CD4-positive, alpha-beta T cell treated with Interleukin-15 for 4 hours (primary cell): ENCODE measurements at places on chromosomes 12 and 14.

- DNase-seq, result no peak
Measured at GRCh38 chr12:3534511-3534910, 43.5 kb downstream of the PRMT8 start.

DNA sequence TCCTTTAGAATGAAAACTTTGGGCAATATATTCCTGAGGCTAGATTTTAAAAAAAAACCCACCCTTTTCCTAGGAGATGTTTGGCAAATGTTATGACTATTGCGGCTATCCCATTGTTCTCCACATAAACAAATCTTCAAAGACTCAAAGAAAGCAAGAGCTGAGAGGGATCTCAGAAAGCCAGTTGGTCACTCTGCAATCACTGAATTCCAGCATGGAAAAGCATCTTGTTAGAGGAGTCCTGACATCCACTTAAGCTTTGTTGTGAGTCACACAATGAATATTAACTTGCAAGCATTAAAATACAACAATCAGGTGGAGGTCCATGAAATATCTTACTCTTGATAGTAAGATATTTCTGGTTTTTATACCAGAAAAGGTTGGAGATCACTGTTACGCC lies 11.0 kb upstream of the PTPRB start:
- no peak for DNase-seq

GRCh38 chr14:38238332-38238731 lies 17.6 kb downstream of the CLEC14A start:
- no peak for DNase-seq

DNA sequence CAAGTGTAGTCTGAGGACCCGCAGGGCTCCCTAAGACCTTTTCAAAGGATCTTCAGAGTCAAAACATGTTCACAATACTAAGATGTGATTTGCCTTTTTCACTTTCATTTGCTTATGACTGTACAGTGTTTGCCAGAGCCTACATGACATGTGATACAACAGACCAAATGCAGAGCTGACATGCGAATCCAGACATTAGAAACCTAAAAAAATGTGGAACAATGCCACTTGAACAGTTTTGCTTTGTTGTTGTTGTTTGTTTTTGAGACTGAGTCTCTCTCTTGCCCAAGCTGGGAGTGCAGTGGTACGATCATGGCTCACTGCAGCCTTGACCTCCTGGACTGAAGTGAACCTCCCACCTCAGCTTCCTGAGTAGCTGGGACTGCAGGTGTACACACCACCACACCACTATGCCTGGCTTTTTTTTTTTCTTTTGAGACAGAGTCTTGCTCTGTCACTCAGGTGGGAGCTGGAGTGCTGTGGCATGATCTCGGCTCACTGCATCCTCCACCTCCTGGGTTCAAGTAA lies 5.3 kb upstream of the RAB35 start:
- peak; percentile 25 for DNase-seq

DNA sequence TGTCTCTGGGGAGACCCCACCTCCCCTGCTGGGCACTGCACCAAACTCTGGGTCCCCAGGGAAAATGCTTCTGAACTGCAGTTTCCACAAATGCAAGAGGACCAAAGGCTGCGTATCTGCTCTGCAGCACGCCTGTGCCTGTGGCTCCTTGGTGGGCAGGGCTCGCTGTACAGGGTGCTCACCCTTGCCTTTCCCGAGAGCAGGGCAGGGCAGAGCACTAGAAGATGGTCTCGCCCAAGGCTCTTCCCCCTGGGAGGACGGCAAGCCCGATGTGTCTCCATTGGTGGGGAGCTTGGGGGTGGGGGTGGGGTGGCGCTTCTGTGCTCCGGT lies 175.3 kb upstream of the RTL1 start:
- DNase-seq, result no peak

DNA sequence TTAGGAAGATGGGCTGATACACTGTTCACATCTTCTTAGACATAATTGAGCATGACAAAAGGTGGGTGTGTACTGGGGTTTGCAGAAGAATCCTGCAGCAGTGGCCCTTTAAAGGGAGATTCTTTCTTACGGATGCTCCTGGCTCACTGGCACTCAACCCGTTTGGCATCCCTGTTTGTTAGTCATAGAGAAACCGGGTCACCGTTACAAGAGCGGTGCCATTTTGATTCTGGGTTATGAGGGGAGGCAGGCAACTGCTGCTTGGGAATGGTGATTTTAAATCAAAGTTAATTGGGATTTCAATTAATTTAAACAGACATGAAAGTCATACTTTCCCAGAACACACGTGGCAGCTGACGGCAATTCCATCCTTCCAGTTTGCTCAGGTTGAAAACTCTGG lies 245.8 kb downstream of the AACS start:
- DNase-seq, result no peak

DNA sequence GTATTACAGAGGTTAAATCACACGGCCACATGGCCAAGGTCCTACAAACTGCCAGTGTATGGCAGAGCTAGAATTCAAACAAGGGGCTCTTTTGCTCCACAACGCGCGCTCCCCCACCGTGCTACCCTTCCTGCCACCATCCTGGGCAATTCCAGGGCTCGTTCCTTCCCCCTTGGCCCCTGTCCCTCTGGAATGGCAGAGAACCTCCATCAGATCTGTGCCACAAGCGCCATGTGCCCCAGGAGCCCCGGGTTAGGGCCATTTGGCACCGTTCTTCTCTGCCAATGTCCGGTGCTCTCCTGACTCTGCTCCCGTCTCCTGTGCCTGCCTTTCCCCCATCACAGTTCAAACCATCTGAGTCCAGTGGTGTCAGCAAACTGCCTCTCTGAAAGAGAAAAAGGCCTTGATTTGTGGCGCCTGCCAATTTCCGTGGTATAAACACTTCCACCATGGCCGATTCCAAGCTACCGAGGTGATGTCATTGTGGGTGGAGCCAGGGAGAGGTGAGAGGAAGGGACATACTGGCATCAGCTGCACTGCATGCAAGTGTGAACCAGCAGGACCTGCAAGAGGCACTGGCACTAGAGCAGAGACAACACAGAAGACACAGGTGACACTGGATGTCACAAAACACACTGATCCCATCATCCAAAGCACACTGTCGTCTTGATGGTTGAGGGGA lies 163.1 kb downstream of the CALM1 start:
- no peak for DNase-seq

GRCh38 chr14:26856876-26857518 lies 259.2 kb upstream of the NOVA1 start:
- DNase-seq, result no peak

- no peak for DNase-seq
Measured at GRCh38 chr14:76376878-76377734, 1.2 kb downstream of the ESRRB start.

DNA sequence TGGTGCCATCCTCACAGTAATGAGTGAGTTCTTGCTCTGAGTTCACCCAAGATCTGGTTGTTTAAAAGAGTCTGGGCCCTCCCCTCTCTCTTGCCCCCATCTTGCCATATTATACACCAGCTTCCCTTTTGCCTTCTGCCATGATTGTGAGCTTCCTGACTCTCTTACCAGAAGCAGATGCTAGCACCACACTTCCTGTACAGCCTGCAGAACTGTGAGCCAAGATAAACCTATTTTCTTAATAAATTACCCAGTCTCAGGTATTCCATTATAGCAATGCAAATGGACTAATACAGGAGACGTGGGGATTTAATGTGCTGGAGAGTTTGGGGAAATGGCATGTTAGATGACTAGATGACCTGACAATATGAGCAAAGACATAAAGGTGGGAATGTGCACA lies 12.8 kb downstream of the SLC4A8 start:
- DNase-seq, result no peak

- DNase-seq, result no peak
Measured at GRCh38 chr14:80211153-80212022, at the start of gene DIO2. Gene DIO2, minus strand, starts transcription at chr14:80211504. Its CDS starts 32 bp downstream, at chr14:80211472.

GRCh38 chr12:32901553-32901952 lies 5.0 kb upstream of the PKP2 start:
- no peak for DNase-seq

- DNase-seq, result no peak
Measured at GRCh38 chr14:74239848-74240793, 872 bp downstream of the VSX2 start.

- no peak for DNase-seq
Measured at GRCh38 chr12:122028905-122029560, 7.3 kb downstream of the BCL7A start.

DNA sequence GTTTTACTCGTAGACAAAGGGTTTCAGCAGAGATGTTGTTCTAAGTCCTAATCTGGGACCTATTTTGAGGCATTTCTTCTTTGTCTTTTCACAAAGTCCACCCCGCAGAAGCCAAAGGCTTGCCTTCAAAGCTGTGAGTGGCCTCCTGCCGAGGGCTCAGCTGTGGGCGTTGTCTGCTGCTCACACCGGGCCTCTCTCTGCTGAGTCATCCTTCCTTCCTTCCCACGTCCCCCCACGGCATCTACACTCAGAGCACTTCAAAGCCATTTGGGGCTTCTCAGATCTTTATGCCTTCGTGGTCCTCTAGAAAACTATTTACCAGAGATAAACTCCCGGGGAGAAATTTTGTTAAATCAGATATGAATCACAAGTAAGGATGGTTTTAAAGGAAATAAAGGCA lies 115.9 kb upstream of the TMPO start:
- DNase-seq, result peak; percentile 68

DNA sequence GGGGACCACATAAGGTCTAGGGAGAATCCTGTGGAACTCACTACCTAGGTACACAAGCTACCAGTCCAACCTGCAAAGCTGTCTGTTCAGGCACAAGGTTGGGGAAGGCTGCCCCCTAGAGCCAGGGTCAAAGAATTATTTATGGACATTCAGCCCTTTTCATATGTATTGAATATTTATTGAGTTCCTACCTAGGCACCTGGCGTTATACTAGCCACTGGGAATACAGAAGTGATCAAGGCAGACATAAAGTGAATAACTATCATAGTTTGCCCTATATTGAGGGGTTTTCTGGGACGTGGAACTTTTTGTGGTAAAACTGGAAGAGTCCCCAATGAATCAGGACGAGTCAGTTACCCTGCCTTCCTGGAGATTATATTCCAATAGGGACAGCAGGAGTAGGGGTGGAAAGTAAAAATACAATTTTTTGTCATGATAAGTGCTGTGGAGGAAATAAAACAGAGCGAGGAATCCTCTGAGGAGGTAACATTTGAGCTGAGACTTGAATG lies 5.8 kb upstream of the SLC48A1 start:
- DNase-seq, result peak; percentile 80

DNA sequence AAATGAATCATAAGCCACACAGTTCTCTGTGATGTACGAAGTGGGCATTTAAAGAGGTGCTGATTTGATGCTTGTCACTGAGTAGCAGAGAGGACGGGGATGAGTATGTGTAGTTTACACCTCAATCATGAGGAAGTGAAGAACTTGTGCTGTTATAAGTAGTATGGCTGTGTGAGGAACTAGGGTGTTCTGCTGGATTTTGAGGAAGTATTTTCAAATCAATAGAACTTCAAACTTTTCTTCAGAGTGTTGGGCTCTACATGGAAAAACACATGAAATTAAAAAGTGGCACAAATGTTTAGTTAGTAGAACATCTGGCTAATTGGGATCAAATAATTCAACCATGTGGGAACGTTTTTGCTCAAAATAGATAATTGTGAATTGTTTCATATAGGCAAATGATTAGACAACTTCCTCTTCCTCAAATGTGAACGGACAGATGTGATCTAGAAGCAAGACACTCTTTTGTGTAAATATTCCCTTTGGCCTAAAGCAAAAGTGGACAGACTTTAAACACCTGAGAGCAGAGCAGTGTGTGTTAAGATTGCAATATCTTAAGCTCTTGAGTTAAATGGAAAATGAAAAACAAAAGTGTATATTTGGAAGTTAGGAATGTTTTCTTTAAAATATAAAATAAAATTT lies 168.5 kb downstream of the NAV3 start:
- DNase-seq, result no peak

DNA sequence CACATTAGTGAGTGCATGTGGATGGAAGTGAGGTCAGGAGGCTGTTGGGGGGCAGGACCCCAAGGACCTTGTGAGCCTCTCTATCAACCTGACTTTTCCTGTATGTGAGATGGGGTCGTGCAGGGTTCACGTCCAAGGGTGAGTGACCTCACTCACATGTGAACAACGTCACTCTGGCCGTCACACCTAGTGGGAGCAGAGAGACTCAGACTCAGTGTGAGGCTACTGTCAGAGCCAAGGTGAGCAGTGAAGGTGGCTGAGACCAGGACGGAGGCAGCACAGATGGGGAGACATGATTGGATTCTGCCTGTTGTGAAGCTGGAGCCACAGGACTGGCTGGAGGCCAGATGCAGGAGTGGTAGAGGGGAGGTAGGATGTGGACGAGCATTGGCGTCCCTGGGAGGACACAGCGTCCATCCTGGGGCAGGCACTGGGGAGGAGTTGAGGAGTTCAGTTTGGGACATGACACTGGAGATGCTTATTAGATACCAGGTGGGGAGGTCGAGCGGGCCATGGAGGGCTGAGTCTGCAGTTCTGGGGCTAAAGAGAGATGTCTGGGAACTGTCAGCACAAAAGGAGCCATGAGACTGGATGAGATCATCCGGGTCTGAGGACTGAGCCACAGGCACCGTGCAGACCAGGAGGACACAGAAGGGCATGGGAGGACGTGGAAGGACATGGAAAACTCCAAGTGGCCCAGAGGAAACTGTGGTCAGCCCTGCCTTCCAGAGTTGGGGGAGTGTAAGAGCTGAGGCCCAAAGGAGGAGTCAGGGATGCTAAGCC lies 92.8 kb downstream of the LGMN start:
- DNase-seq, result no peak

DNA sequence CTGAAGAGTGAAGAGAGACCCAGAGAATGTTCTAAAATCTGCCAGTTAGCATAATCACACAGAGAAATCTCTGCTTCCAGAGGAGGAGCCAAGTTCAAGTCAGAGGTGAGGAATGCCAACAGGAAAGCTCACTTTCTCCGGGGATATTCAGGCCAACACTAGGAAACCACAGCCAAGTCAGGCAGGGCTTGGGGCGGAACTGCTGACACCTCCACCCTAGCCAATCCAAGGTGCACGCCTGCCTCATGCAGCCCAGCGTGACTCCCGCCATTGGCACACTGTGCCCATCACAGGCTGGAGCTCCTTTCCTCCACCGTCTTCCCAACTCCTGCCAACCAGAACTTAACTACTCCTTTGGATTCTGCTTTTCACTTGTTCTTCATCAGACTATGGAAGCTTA lies 374.3 kb upstream of the CCDC196 start:
- no peak for DNase-seq

- no peak for DNase-seq
Measured at GRCh38 chr14:51182131-51182565, 57.9 kb upstream of the TMX1 start.

GRCh38 chr12:128814411-128815261 lies 9.1 kb downstream of the SLC15A4 start:
- DNase-seq, result no peak

- no peak for DNase-seq
Measured at GRCh38 chr14:22382955-22383354, 206.1 kb downstream of the DAD1 start.

- peak; percentile 79 for DNase-seq
Measured at GRCh38 chr14:31127690-31128089, 79.9 kb downstream of the HECTD1 start.

GRCh38 chr14:88272390-88273269 lies 50.4 kb downstream of the KCNK10 start:
- DNase-seq, result no peak

- no peak for DNase-seq
Measured at GRCh38 chr12:110062241-110062640, 13.9 kb upstream of the C12orf76 start.
